Activated CD4-positive, alpha-beta T cell treated with anti-CD3 and anti-CD28 coated beads, Interleukin-2, amount 50 U/mL, for 4 hours (primary cell): ENCODE measurements at places on chromosomes 1 and 21.

DNA sequence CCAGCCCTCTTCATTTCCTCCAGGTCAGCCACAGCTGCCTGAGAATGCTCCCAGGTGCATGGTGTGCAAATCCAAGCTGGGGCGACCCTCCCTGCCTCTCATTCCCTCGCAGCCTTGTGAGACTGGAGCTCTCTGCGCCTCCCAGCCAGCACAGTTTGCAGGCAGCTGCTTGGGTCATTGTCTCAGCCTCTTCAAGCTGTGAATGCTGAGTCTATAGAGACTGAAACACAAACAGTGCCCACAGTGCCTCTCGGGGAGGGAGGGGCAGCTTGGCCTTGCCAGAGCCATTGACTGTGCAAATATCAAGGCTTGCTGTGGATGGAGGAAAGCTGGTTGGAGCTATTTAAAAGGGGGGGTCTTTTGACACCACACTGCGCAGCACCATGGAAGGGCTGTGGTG is 10.6 kb downstream of the PLXNA2 start:
- no peak for DNase-seq

GRCh38 chr1:246293366-246294121 is 213.5 kb downstream of the SMYD3 start:
- no peak for DNase-seq

DNA sequence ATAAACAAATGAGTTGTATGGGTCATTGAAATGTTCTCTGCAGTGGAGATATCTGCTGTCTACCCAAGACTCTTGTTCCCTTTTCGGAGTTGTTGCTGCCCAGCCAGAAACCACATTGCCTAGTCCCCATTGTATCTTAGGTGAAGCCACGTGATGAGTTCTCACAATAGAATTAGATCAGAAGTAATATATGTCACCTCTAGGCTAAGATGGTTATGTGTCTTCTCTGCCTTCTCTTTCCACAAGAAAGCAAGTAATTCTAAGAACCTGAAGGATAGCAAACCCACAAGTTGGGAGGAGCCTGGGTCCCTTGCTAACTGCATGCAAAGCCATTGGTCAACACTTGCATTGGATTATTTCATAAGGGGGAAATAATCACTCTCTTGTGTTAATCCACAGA is 76.6 kb downstream of the ADCY10 start:
- DNase-seq = no peak

DNA sequence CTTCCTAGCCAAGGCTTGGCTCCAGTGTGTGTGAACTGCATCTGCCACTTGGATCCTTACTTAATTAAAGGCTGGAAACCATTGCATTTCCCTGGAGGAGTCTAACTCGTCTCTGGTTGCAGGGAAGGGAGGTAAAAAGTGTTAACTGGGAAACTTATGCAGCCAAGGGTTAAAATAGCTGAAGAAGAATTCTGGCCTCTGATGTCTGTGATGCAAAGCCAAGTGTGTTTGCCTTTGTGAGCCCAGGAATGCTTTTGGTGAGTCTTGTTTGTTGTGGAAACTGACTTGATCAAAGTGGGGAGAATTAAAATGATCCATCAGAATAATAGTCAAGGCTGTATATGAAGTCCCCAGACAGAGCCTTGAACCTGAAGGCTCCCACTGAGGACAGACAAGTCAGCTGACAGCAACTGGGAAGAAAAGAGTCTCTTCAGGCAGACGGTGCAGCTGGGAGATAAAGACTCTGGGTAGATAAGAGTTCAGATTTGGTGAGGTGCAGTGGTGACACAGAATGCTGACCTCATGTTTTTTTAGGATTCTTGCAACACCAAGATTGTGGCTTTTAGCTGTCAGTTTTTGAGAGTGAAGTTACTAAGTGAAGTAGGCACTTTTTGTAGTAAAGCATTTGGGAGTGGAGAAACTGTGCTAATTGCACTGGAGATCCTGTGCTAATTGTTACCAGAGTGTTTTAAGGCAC is 59.5 kb upstream of the WLS start:
- DNase-seq = no peak

- no peak for DNase-seq
Measured at GRCh38 chr1:153649137-153649862, 9.2 kb upstream of the SNAPIN start.

GRCh38 chr1:214259353-214259977 is 21.5 kb upstream of the SMYD2 start:
- DNase-seq = no peak

DNA sequence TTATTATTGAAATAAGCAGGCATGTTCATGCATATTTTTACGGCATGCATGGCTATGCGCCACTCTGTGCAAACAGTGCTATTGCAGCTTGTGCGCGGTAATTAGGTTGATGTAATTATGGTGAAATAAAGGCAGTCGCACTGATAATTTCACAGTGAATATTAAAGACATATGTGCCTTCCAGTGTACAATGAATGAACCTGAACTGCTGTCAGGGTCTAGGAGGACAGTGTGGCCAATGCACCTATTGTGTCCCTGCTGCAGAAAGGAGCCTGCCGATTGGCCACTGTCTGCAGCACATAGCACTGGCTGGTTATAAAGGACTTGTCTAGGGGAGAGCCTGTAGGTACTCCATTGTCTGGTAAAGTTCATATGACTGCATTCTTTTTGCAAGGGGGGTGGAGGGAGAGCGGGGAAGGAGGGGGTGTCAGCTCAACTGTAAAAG is 340.4 kb downstream of the USP25 start:
- no peak for DNase-seq
